Psoas muscle (tissue), 8 donors: ENCODE measurements at places on chromosomes 16 and 17. TPM values are rescaled to one million over a fixed set of nuclear protein-coding genes. Genes with fewer than 3 reads are reported as not detected.

The RUNDC1 gene
- 16.6 TPM for total RNA-seq

The TNS4 gene
- total RNA-seq = not detected

DNA sequence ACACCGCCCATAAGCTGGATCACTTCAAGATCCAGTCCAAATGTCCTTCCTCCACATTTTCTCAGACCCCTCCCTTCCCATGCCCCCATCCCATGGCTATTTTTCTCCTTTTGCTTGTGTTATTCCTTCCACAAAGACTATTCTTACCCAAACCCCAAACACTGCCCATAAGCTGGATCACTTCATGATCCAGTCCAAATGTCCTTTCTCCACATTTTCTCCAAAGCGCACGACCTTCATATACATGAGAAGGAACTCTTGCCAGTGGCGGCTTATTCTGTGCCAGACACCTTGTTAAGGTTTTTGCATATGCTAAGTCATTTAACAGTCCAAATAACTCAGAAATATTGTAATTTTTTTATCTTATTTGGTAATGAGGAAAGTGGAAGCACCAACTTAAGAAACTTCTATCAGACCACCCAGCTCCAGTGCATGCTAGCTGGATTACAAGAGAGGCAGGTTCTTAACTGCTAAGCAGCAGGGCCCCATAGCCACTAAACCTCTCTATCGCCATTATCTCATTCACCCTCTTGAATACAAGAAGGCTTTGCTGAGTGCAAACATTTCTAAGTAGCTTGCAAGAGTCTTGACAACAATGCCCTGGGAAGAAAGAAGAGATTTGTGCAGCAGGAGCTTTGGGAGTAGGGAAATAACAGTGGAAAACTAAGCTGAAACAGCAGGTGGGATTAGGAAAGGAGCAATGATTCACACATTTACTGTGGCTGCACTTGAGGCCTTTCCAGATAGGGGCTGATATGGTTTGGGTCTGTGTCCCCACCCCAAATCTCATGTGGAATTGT lies 428.2 kb upstream of the MAF start:
- no peak overlapping the region for H3K4me3 ChIP-seq
- peaks cover 3% of the 10 kb centered on the region for H3K4me1 ChIP-seq
- DNase-seq = no peak

DNA sequence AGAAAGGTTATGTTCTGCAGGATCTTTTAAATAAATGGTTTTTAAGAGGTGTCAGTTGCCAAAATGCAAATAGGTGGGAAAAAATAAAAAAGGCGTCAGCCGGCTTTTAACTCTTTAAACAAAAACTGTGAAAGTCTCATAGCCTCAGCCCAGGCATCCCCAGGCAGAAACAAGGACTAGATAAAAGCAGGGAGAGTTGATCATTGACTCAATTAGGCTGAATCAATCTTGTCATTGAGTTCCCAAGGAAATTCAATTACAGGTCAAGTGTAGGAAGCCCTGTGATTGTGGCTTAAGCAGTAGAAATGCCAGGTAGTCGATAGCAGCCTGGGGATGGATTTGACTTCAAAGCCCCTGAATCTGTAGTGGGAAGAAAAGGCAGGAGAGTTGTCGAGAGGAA lies 30.8 kb upstream of the GUCY2D start:
- DNase-seq = no peak
- H3K27me3 ChIP-seq = no peaks in the 10 kb centered on the region
- no peak overlapping the region for H3K4me3 ChIP-seq
- no peak overlapping the region for H3K27ac ChIP-seq
- no peaks in the 10 kb centered on the region for H3K36me3 ChIP-seq

GRCh38 chr17:7620835-7621234 lies 6.1 kb upstream of the FXR2 start:
- peaks cover under 1% of the 10 kb centered on the region for H3K4me1 ChIP-seq
- H3K27ac ChIP-seq = no peak overlapping the region
- DNase-seq = no peak
- no peaks in the 10 kb centered on the region for H3K36me3 ChIP-seq

DNA sequence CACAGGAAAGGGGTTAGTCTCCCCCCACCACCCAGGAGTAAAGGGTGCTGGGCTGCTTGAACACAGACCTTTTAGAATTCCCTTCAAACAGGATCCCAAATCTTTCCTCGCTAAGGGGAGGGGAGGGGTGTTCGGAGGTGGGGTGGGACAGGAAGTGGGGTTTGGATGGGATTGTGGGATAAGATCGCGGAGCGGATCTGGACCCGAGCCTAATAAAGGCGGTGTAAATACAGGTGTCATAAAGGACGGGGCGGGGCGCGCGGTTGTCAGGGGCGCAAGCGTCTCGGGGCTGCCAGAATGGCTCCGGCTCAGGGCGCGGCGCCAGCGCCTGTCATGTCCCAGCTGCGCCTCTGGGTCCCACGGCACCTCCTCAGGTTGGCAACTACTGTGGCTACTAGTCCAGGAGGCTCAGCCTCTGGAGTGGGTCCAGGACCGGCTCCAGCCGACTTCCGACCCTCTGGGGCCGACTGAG lies 59.8 kb upstream of the FBXO47 start:
- no peaks in the 10 kb centered on the region for H3K4me1 ChIP-seq
- no peaks in the 10 kb centered on the region for H3K27me3 ChIP-seq
- H3K4me3 ChIP-seq = peak overlapping the region; percentile 64
- DNase-seq = peak; percentile 80
- no peaks in the 10 kb centered on the region for H3K36me3 ChIP-seq

DNA sequence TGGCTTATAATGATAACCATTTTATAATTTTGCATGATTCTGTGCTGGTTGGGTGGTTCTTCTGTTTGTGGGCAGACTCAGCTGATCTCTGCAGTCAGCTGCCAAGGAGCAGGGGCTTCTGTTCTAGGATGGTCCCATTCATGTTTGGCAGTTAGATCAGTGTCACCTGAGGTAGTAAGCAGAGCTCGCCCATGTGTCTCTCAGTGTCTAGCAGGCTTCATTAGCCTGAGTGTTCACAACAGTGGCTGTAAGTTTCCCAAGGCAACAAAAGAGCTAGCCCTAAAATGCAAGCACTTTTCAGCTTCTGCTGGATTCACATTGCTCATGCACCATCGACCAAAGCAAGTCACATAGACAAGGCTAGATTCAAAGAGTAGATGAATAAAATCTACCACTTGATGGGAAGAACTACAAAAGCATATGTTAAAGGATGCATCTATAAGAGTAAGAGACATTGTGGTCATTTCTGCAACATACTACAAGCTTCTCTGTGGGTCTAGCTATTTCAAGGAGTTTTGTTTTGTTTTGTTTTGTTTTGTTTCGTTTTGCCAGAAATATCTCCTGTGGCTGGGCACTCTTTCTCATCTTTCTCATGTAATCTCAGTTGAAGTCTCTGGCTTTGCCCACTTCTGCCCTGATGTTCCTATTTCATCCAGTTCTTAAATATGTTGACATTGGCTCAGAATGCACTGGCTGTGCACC lies 180.8 kb downstream of the HS3ST4 start:
- H3K36me3 ChIP-seq = no peaks in the 10 kb centered on the region
- H3K27me3 ChIP-seq = no peaks in the 10 kb centered on the region
- no peak for DNase-seq

DNA sequence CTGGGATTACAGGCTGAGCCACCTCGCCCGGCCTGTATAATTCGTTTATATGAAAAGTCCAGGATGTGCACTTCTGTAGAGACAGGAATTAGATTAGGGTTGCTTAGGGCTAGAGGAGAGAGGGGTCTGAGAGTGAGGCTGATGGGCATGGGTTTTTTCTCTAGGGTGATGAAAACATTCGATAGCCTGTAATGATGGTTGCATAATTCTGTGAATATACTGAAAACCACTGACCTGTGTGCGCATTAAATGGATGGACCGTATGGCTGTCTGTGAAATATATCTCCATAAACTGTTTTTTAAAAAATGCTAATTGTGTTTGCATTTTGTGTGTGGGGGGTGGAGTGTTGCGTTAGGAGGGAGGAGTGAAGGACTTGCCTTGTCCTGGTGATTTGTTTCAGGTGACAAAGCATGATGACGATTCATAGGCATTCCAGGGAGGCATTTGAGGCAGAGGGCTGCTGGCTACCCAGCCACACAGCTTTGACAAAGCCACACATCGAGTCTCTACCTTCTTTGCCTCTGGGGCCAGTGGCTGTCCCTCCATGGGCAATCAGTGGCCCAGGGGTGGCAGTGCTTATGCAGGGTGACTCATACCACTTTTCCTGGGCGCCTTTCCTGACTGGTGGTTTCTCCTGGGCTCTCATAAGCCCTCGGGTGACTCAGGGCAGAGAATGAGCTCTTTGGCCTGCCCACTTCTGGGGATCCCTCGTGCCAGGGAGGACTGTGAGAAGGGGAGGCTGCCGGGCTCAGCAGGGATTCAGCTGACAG lies 148.5 kb upstream of the WSCD1 start:
- no peaks in the 10 kb centered on the region for H3K27me3 ChIP-seq
- H3K4me3 ChIP-seq = no peak overlapping the region
- no peaks in the 10 kb centered on the region for H3K36me3 ChIP-seq
- DNase-seq = peak; percentile 15
- no peak overlapping the region for H3K27ac ChIP-seq
- no peaks in the 10 kb centered on the region for H3K4me1 ChIP-seq

DNA sequence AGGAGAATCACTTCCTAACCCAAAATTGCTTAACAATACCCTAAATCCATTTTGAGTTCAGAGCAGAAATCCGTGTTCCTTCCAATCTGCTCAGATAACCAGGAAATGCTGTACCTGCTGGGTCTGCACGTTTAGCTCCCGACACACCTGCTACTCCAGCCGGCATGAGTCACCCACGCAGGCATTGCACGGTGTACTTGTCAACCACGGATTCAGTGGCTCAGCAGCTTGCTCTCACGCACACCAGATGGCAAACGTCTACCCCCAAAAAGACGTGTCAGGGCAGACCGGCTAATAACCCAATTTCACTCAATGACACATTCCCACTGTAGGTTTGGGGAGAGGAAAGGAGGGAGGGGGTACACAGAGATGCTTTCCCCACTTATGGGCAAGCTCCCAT lies 468.1 kb downstream of the SOX9 start:
- H3K27ac ChIP-seq = no peak overlapping the region
- peaks cover 11% of the 10 kb centered on the region for H3K4me1 ChIP-seq
- H3K27me3 ChIP-seq = peaks cover 11% of the 10 kb centered on the region
- no peak overlapping the region for H3K4me3 ChIP-seq
- no peak for DNase-seq
- H3K36me3 ChIP-seq = no peaks in the 10 kb centered on the region

DNA sequence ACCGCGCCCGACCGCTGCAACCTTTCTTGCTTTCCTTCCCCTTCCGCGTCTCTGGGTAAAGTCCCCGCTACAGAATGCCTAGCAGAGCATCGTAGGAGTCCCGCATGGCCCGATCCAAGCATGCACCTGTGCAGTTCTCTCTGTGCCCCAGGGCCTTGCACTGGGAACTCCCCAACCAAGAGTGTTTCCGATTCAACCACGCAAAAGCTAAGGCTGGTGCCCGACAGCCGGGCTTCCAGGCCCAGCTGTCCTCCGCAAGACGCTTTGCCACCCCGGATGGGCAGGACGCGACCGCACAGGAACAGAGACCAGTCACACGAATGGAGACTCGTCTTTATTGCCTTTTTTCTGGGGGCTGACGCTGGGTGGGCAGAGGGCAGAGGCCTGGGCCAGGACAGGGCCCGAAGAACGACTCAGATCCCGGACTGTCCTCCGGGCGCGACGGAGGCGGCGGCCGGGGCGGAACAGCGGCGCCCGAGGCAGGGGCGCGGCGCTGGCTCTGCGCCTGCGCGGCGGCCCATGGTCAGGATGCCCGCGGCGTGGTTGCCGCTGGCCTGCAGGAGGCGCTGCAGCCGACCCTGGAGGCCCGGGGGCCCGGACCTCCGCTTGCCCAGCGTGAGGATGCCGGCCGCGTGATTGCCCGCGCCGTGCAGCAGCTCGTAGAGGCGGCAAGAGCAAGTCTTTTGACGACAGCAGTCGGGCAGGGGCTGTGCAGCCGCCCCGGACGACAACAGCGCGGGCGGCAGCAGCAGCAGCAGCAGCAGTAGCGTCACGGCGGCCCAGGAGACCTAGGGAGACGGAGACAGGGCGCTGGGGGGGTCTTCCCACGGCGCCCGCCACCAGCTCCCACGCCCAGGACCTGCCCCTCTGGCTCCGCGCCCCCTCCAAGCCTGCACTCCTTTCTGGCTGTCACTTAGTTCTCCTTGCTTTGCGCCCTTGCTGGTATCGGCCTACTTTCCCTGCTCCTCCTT lies 1.2 kb downstream of the HCRT start:
- H3K27ac ChIP-seq = peak overlapping the region; percentile 55
- H3K4me1 ChIP-seq = peaks cover 18% of the 10 kb centered on the region

GRCh38 chr17:62705778-62706597 lies 78.5 kb downstream of the MRC2 start:
- H3K27ac ChIP-seq = peak overlapping the region; percentile 27
- no peaks in the 10 kb centered on the region for H3K27me3 ChIP-seq
- peaks cover 5% of the 10 kb centered on the region for H3K4me1 ChIP-seq
- H3K36me3 ChIP-seq = no peaks in the 10 kb centered on the region
- H3K4me3 ChIP-seq = peak overlapping the region; percentile 71

- H3K27ac ChIP-seq = no peak overlapping the region
- H3K4me3 ChIP-seq = no peak overlapping the region
- no peaks in the 10 kb centered on the region for H3K36me3 ChIP-seq
- DNase-seq = no peak
- no peaks in the 10 kb centered on the region for H3K4me1 ChIP-seq
Observed at GRCh38 chr16:58848662-58849002, 114.5 kb upstream of the GOT2 start.

GRCh38 chr16:4138713-4139112 lies 22.5 kb upstream of the ADCY9 start:
- no peak overlapping the region for H3K27ac ChIP-seq
- H3K4me1 ChIP-seq = no peaks in the 10 kb centered on the region
- no peaks in the 10 kb centered on the region for H3K27me3 ChIP-seq
- no peak overlapping the region for H3K4me3 ChIP-seq
- H3K36me3 ChIP-seq = no peaks in the 10 kb centered on the region
- no peak for DNase-seq

- no peaks in the 10 kb centered on the region for H3K4me1 ChIP-seq
- H3K27me3 ChIP-seq = no peaks in the 10 kb centered on the region
Observed at GRCh38 chr16:23691483-23692189, 12.9 kb downstream of the PLK1 start.

DNA sequence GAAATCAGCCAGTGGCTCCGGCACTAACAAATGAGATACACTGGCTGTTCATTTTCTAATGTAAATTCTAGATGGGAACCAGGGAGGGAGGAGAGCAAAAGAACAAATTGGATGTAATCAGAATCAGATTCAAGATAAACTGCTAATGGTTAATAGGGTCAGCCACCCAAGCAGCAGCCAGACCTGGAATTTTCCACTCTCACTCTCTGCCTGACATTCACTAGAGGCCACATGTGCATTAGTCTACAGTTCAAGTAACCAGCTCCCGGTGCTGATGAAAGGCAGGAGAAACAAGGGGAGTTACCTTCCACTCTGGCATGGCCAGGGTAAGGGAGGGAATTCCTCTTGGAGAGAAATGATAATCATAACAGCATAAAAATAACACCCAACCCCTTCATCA lies 597.7 kb downstream of the TOX3 start:
- H3K4me3 ChIP-seq = no peak overlapping the region
- no peak for DNase-seq
- H3K36me3 ChIP-seq = no peaks in the 10 kb centered on the region

DNA sequence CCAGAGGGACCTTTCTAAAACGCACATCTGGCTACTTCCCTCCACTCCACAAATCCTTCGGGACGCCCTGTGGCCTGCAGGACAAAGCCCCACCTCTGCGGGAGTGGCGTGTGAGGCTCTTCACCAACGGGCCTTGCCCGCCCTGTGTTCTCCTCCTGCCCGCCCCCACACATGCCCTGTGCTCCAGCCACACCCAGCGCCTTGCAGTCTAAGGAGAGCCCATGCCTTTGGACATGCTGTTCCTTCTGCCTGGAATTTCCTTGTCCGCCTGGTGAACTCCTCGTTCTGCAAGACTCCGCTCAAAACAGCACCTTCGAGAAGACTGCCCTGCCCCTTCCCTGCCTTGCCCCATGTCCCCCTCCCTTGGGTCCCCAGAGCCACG lies 7.4 kb downstream of the ELOB start:
- no peak for DNase-seq
- H3K36me3 ChIP-seq = peaks cover 96% of the 10 kb centered on the region
- H3K4me1 ChIP-seq = peaks cover 20% of the 10 kb centered on the region
- no peak overlapping the region for H3K27ac ChIP-seq
